Calu3 (cell line): ENCODE measurements at places on chromosomes 2 and 18. TPM values are rescaled to one million over a fixed set of nuclear protein-coding genes. Genes with fewer than 3 reads are reported as not detected.
A peak's percentile ranks its signal among the peaks of the same experiment; 100 is the strongest.

DNA sequence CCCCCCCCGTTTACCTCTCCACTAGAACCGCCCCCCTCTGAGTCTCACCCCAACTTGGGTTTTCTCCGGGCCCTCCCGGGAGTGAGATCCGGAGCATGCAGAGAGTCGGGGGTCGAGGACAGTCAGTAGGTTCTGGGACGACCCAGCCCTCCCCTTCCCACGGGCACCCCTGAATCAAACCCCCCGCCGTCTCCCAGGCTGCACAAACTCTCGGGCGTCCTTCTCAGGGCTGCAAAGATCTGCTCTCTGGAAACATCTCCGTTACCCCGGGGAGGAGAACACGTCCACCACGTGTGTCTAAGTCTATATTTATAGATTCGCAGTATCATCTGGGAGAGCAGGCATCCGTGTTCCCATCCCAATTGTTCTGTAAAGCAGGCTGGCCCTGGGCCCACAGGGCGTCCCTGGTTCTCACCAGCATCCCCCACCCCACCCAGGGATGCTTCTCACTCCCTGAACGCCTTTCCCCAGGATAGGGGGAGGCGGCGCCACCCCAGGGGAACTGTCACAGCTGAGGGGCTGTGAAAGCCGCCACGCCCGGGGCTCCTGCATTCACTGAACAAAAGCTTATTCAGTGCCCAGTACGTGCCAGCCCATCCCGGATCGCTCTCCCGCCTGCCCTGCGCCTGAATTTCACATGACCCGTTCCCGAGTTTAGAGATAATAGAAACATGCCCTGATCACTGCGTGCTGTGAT is 765 bp upstream of the DIPK1C start:
- peaks cover 5% of the 10 kb centered on the region for H3K36me3 ChIP-seq
- no peak overlapping the region for H3K27ac ChIP-seq
- H3K4me3 ChIP-seq: peak overlapping the region; percentile 66
- H3K27me3 ChIP-seq: peaks cover 96% of the 10 kb centered on the region

GRCh38 chr2:143728498-143728897 is 599.3 kb downstream of the ARHGAP15 start:
- peaks cover 17% of the 10 kb centered on the region for H3K4me1 ChIP-seq
- H3K36me3 ChIP-seq: no peaks in the 10 kb centered on the region
- H3K27me3 ChIP-seq: no peaks in the 10 kb centered on the region
- no peak for DNase-seq

- H3K4me3 ChIP-seq: no peak overlapping the region
- no peak overlapping the region for H3K27ac ChIP-seq
- H3K4me1 ChIP-seq: peaks cover under 1% of the 10 kb centered on the region
- H3K27me3 ChIP-seq: no peaks in the 10 kb centered on the region
Measured at GRCh38 chr2:230634146-230634545, 78.5 kb upstream of the CAB39 start.

DNA sequence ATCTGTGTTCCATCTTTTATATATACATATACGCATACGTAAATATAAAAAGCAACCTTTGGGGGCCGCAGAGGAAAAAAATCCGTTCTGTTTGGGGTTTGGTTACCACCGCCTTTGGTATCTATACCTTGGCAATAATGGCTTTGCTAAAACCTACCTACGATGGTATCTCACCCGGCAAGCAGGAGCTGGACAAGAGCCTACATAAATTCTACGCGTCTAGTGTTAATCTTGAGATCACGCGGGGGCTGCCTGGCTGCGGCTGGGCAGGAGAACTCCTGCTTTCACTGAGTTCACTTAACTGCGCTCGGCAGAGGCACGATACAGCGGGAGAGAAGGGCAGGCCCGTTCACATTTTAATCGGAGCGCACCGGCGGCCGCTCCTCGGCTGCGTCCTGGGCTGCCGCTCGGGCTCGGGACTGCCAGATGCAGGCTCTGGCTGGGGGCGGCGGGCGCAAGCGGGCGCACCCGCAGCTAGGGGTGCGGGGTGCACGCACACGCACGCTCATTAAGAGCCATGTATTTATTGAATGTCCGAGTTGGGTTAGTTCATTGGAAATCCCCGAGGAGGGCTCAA is 1.7 kb upstream of the POU3F3 start:
- no peak overlapping the region for H3K27ac ChIP-seq
- no peak for DNase-seq
- H3K36me3 ChIP-seq: peaks cover 5% of the 10 kb centered on the region
- H3K4me1 ChIP-seq: peaks cover 18% of the 10 kb centered on the region
- peak overlapping the region; percentile 67 for H3K4me3 ChIP-seq

The SDC1 gene
- total RNA-seq: 118 and 136 TPM in 2 replicates

The HAAO gene
- 1.5 and 2.2 TPM in 2 replicates for total RNA-seq
